ENCODE measurements at places on chromosomes 3 and 15.

GRCh38 chr3:127299276-127299675 is 11.4 kb upstream of the PRR20G start:
- no peak for DNase-seq

DNA sequence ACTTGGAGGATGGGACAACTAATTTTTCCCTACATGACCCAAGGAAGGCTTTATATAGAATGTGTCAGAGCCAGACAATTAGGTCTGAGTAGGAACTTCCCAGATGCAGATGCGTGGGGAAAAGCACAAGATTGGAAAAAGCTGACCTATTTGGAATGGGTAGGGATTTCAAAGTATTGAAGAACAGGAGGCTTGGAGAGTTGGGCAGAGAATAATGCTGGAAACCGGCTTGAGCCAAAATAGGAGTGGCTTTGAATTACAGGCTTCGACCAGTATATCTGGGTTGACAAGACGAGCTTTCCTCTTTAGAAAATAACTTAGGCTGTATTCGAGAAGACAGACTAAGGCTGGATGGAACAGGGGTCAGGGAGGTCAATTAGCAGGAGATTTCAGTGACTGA is 181.1 kb downstream of the GBE1 start:
- DNase-seq: no peak

DNA sequence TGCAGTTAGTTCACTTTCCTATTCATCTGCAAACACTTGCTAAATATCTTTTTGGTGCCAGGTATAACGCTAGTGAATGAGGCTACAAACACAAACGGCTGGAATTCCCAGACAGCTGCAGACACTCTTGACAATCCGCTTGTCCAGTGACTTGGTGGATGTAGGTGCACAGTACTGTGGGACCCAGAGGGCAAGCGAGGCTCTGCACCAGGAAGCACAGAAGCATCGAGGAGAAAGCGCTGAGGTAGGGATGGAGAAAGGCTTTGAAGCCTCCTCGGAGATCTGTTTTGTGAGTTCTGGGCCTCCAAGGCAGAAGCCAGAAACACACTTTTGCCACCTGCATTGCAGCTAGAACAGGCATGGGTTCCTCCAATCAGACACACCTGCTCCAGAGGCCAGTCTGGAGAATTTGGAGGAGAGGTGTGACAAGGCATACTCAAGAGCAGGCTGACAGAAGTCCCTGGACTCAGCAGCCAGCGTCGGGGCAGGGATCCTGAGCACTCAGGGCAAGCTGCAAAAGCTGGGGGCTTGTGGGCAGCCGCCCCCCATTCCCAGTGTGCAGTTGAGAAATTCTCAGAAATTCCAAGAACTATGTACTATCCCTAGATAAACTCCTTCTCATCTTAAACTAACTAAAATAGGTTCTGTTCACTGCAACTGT is 232.5 kb downstream of the OCA2 start:
- no peak for DNase-seq

- DNase-seq: no peak
Observed at GRCh38 chr3:142021127-142021526, 128.2 kb downstream of the TFDP2 start.

GRCh38 chr3:32176989-32177701 is 61.3 kb upstream of the CMTM8 start:
- DNase-seq: peak; percentile 58

- no peak for DNase-seq
Observed at GRCh38 chr3:72571052-72571451, 277.2 kb downstream of the SHQ1 start.

DNA sequence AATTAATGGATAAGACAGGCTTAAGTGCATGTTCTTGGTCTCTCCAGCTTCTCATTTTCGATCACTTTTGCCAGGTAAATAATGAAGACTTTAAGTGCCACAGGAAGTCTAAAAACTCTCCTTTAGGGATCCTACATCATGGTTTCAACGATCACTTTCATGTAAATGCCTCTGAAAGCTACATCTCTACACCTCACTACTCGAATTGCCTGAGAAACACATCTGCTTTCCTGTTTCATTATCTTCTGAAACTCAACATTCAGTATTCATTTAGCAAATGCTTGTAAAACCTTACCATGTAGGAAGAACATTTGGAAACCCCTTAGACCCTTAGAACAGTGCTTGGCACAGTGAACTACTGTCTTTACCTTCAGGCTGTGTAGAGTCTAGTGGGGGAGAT is 16.2 kb downstream of the THAP10 start:
- no peak for DNase-seq

DNA sequence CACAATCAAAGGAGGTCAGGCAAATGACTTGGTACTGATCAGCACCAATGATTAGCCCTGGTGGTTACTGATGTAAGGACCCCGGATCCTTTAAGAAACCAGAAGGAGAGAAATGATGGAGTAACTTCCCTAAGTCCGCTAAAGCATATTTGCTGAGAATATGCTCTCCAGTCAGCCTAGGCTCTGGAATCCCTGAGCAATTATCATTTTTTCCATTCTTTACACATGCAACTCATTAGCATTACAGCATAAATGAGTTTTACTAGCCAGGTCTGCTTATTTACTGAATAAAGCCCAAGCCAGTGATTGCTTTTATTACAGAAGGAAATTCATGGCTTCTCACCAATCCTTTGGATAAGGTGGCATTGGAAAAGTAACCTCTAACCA is 139.2 kb upstream of the WNT5A start:
- DNase-seq: no peak

DNA sequence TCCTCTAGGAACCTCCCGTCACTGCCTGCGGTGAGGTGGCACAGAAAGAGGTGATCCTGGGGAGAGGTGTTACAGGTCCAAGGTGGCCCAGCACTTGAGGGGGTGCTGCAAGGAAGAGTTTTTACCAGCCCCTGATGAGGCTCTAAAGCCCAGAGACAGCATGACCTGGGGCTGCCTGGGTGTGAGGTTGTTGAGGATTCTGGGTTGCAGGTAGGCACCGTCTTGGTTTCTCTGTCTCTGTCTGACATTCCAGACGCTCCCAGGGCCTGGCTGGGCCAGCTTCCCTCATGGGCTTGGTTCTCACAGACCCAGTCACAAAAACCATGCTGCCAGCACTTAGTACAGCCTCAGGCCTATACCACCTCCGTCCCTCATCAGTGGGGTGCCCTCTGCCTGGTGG is 31.1 kb downstream of the DNAJB8 start:
- no peak for DNase-seq

DNA sequence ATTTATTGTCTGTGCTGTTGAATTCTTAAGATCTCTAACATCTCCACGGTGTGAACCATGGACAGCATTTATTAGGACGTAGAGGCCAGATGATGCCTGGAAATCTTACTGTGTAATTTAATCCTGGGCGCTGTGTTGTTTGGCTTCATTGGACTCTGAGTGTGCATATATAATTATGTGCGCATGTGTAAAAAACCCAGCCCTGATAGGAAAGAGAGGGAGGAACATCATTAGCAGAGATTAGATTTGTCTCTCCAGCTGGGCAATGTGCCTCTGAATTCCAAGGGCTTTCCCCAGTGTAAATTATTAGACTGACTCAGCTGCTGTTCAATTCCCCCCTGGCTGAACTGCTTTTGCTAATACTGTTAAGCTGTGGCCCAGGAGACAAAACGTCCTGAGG is 39.6 kb downstream of the MAP3K13 start:
- peak; percentile 65 for DNase-seq

- DNase-seq: no peak
Observed at GRCh38 chr3:176780766-176781165, 416.5 kb downstream of the TBL1XR1 start.

DNA sequence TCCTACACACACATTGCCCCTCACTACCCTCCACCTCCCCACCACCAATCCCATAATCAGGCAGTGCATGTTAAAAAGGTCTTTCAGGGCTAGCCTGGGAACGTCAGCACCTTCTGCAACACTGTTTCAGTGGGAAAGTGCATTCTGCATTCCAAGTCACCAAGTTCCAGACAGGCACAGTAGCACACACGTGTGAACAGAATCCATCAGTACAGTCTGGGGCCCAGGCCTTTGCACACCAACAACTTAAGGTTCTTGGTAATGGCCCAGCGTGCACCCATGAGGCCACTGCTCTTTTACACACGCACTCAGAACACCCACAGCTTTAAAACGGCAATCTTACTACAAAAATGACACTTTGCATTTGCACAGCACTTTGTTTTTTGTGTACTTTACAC is 1.2 kb downstream of the ANXA2 start:
- DNase-seq: no peak

DNA sequence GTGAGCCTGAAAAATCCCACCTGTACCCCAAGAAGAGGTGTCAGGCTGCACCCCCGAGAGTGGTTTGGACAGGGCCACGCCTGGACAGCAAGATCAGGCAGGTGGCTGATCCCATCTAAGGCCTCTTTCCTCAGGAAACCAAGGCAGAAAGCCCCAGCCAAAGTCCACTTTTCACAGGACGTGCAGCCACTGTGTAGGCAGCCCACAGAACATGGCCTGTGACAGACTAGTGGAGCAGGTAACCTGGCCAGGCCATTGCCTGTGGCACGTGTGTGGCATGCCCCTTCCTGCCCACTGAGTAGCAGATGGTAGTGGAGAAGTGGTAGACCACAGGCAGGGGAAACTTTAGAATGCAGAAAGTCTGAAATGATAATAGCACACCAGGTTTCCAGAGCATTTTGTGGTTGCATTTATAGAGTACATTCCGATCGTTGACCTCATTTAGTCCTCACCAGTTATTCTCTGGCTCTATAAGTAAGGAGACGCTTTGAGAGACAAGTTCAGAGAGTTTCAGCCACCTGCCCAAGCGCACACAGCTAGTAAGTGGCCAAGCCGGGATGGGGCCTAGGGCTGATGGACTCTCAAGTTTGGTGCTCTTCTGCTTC is 68.7 kb downstream of the AAGAB start:
- peak; percentile 70 for DNase-seq

GRCh38 chr3:39408493-39409372 is 2.2 kb downstream of the RPSA start:
- no peak for DNase-seq

GRCh38 chr15:65926899-65927298 is 57.6 kb downstream of the RAB11A start:
- no peak for DNase-seq

GRCh38 chr15:77716632-77717332 is 84.1 kb upstream of the LINGO1 start:
- no peak for DNase-seq

DNA sequence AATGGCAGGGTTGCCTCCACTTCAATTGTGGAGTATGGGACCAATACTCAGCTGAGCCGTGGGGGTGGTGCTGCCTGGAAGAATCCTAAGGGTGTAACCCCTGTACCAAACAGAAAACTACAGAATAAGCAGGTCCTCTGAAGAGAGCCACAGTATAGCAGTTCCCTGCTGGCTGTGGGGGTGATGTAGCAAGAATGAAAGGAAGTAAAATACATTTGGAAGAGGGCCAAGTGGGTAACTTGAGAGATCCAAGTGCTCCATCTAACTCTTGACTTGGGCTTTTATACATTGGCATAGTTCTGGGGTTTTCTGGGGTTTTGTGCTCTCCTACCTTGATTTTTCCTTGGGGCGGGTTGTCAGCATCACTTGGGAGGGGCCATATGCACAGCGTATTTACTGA is 341.4 kb downstream of the OTOL1 start:
- DNase-seq: no peak
